AG08396 (cell line): ENCODE measurements at places on chromosomes 12 and 14.

- DNase-seq = peak; percentile 72
Measured at GRCh38 chr12:64796205-64796845, 28.1 kb upstream of the TBC1D30 start.

DNA sequence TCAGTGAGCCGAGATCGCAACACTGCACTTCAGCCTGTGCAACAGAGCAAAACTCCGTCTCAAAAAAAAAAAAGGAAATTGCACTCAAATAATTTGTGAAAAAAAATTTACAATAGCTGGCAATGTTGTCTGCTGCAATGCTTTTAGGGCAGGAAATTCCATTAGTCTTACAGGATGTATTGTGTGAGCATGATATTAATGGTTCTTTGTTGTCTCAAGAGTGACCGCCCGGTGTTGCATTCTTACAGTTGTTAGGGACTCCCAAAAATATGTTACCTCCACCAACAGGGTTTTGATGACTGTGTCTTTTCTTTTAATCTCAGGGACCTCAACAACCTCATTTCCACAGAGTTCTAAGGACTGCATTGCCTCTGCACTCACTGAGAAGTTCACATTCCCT is 44.8 kb downstream of the PZP start:
- no peak for DNase-seq

GRCh38 chr12:62562846-62563245 is 96.2 kb downstream of the MON2 start:
- no peak for DNase-seq

GRCh38 chr14:106210650-106211049 is 684.3 kb downstream of the TMEM121 start:
- DNase-seq = no peak

DNA sequence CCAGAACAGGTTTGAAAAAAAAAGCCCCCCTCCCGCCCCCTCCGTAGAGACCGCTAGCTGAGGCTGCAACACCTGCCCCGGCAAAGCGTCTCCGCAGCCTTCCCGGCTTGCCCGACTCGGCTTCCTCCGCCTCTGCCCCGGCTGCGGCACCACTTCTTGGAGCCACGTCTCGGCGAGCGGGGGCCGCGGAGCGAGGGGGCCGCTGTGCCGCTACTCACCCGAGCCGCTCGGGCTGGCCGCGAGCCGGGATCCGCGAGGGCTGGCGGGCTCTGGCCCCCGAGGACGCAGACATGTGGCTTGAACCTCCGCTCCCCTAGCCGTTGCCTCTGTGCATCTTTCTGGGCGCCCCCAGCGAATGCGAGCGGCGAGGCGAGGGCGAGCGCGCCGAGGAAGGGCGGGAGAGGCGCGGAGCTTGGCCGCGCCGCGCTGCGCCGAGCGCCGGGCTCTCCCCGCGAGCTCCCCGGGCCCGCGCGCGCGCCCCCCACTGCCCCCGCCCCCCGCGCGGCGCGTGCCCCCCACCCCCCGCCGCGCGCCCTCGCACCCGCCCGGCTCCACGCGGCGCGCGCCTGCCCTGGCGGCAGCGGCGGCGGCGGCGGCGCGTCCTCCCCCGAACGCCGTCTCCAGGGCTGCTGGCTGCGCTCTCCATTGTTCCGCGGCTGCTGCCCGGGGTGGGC is 249.5 kb downstream of the APAF1 start:
- peak; percentile 23 for DNase-seq

DNA sequence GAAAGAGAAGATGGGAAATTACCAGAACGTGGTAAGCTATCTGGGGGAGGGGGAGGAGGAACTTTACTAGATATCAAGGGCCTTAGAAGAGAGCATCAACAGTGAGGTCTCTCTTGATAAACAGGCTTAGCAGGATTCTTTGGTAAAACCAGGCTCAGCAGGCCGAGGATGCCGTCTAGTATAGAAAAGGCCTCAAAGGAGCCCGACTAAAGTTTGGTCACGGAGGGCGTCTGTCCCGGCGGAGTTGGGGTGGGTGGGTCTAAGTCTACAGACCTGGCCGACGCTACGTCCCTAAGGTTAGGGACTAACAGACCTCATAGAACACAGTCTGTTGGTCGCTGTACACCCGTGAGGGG is 538 bp upstream of the TIGAR start:
- no peak for DNase-seq

DNA sequence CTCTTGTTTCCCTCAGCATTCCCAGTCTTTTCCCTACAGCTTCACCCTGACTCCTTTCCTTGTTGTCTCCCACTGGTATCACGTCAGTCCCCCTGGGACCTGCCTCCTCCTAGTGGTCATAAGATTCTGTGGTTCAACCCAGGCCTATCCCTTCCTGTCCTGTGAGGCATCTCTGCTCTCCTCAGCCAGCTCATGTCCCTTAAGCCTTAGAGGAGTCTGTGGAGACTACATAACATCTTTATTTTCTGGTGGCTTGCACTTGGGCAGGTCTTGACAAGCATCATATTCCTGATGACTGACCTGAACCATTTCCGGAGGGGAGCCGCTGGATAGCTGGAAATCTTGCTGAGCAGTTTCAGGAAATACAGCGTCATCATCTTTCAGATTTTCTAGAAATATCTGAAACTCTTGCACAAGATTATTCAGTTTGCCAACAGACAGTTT is 688 bp downstream of the C12orf71 start:
- no peak for DNase-seq

DNA sequence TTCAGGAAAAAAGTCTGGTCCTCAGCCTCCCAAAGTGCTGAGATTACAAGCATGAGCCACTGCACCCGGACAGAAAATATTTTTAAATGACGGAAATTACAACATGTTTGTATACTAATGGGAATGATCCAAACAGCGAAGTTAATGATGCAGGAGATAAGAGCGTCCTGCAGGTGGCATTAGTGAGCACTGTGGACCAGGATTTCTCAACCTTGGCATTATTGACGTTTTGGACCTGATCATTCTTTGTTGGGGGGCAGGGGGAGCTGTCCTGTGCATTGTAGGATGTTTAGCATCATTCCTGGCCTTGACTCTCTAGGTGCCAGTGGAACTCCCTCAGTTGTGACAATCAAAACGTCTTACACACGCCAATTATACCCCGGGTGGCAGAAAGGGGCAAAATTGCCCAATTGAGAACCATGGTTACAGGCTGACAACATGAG is 34.1 kb downstream of the SCFD1 start:
- peak; percentile 28 for DNase-seq

GRCh38 chr14:105805701-105806100 is 279.3 kb downstream of the TMEM121 start:
- DNase-seq = no peak

DNA sequence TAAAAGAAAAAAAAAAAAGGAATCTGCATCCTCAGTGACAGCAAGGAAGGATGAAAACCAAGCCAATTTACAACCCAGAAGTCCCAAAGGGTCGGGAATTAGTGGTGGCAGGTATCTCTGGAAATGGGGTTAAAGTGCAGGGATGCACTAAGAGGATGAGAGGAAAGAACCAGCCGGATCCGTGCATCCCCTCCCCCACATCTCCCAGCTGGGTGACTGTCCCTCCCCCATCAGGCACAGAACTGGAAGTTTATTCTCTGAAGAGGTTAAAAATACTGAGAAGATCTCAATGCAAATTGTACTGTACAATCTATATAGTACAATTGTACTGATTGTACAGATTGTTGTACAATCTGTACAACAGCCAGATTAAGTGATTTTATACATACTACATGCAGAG is 15.4 kb downstream of the CLMN start:
- no peak for DNase-seq

GRCh38 chr12:18206198-18206597 is 55.1 kb upstream of the PIK3C2G start:
- no peak for DNase-seq

- no peak for DNase-seq
Measured at GRCh38 chr14:24063263-24063836, 8.0 kb upstream of the CPNE6 start.

GRCh38 chr12:27868139-27868538 is 88.1 kb upstream of the MANSC4 start:
- DNase-seq = no peak

DNA sequence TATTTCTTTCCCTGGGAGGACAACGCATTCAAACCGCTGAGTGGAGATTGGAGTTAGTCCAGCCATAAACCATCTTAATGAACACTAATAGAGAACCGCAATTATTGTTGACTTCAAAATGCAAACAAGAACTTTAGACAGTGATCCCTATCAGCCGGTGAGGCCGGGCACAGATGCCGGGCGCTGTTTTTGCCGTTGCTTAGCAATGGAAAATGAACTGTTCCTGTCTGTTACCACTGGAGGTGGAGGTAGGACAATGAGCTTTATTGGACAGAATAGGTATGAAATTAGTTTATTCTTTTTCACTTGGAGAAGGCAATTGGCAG is 216.8 kb downstream of the TTC8 start:
- no peak for DNase-seq

DNA sequence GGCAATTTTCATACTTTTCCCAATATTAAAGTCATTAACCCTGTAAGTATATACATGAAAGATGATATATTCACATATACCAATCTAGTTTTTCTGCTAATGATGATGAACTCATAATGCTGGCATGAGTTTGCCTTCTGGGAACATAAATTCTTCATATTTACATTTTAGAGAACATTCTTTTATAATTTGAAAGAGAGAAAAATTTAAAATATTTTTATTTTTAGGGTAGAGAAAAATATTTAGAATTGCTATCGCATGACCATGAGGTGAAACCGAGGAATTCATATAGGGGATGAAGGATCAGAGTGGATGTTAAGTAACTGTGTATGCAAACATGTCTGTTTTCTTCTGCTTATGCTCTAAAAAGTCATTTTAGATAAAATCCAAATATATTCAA is 825.3 kb upstream of the FLRT2 start:
- DNase-seq = no peak

DNA sequence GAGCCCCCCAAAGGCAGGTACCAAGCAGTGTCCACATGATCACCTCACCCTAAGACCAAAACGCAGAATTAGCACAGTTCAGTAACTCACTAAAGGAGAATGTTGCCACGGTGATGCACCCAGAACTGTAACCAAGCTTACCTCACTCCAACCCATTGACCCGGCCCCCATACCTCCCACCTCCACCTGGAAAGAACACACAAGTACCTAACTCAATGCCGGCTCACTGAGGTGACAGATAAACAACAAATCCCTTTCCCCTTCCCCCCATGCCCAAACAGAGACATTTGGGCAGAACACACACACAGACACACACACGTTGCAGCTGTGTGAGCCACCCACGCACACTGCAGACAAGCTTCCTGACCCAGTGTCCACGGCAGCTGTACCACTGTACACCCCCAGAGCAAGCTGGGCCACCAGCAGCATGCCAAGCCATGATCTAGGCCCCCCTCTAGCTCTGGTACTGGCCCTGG is 1.3 kb downstream of the RAPGEF3 start:
- DNase-seq = no peak

DNA sequence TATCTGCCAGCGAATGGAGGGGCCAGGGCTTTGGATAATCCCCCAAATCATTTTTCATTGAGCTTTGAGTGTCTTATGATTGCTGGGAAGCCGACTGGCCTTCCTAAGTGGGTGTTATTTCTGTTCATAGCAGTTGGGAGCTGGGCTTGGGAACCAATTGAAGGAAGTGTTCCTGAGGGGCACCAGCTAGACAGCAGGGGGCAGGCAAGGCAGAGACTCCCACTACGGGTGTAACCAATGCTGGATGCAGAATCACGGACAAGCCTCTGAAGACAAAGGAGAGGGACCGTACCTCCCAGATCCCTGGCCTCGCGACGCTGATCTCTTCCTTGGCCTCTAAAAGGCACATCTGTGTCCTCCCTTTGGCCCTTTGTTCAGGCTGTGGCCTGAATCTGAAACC is 149.0 kb upstream of the PRMT8 start:
- DNase-seq = peak; percentile 41

DNA sequence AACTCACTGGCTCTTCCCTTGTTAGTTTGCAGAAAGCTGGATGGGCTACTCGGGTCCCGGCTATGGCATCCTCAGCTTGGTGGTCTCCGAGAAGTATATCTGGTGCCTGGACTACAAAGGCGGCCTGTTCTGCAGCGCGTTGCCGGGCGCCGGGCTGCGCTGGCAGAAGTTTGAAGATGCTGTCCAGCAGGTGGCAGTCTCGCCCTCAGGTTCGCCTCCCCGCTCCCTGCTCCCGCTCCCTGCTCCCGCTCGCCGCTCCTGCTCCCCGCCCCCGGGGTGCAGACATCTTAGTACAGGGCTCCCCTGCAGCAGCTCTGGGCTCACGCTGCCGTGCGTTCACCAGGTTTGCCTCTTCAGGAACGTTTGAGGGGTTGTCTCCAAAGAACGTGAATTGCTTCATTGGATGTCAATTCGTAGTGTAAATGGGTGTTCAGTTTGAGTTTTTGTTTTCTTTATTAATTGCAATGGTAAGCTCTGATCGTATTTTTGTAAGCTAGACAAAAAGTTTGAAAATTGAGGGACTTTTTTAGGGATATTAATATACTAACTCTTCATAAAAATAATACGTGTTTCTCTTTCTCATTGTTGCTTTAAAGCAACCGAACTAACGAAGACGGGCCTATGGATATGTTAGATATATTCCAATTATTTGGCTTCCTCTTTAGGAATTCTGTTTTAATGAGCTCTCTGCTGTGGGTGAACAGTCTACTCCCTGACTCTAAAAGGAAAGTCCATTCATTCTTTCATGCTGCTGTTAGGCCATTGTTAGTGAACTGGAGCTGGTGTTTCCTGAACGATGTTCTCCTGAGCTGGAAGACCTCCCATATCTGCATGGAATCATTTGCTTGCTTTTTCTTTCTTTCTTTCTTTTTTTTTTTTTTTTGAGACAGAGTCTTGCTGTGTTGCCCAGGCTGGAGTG is 71.3 kb downstream of the ANKRD9 start:
- DNase-seq = peak; percentile 95

DNA sequence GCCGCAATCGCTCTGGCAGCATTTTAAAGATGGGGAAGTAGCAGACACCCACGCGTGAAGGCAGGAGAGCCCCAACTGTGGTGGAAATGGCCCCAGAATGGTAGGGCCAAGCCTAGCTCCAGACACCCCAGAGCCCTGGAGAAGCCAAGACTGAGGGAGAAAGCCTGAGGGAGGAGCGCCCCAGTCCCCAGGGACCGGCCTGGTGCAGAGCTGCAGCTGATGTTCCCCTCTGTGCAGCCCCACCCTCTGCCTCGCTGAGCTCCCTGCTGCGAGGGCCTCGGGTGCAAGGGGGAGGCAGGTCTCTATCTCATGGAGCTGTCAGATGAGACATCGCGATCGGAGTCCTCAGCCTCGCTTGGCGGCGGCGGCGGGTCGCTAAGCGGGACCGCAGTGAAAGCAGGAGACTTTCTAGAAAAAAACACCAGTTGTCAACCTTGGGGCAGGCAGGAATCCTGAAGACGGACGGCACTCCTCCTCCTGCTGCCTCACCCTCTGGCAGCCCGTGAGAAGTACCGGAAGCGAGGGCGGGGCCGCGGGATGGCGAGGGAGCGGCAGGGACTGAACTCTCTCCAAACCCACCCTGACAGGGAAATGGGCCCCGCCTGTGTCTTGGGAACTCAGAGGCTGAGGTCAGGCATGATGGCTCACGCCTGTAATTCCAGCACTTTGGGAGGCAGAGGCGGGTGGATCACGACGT is 6.0 kb downstream of the GAPDH start:
- peak; percentile 93 for DNase-seq
